ENCODE measurements at places on chromosomes 3 and 15.

DNA sequence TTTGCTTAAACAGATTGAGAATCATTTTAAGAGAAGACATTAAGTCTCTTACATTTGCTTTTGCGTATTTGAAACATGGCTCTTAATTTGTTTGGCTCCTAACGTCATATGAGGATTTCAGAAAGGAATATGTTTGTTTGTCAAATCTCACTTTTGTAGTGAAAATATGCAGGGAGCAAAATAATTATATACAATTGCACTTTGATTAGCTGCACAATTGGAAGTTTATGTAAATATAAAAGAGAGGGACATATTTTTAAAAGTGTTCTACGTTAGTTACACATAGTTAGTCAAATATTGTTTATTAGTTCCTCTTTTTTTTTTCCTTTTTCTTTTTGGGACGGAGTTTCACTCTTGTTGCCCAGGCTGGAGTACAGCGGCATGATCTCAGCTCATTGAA, 42.7 kb upstream of the GOLIM4 start:
- no peak for DNase-seq

DNA sequence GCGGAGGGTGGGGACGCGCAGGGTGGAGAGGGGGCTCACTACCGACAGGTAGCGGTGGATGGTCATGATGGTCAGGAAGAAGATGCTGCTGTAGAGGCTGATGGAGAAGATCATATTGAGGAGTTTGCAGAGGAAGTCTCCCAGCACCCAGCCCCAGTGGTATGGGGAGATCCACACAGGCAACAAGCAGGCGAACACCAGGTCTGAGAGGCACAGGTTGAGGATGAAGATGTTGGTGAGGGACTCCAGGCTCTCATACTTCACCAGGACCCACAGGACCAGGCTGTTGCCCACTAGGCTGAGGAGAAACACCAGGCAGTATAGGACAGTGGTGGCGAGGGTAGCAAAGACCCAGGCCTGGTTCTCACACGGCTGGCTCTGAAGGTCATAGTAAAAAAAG, 5.8 kb downstream of the XCR1 start:
- DNase-seq, result no peak

DNA sequence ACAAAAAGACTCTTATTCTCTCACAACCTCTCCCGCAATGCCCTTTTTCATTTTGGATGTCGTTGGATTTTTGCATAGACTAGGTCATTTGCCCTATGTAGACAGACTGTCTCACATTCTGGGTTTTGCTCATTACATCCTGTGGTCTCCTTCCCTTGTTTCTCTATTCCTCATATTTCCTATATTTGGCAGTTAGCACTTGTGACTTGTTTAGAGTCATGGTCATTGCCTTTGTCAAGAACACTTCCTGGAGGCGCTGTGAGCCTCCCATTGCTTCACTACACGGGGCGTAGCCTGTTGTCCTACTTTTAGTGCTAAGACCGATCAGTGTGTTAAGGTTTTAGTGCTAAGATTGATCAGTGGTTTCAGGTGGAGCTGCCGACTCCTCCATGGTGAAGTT, 16.1 kb upstream of the TATDN2 start:
- DNase-seq, result no peak

- DNase-seq, result no peak
These were observed 38.8 kb upstream of the LINGO1 start for GRCh38 chr15:77671362-77672056.

GRCh38 chr3:142808103-142808917, 80.6 kb downstream of the PCOLCE2 start:
- DNase-seq, result peak; percentile 74

DNA sequence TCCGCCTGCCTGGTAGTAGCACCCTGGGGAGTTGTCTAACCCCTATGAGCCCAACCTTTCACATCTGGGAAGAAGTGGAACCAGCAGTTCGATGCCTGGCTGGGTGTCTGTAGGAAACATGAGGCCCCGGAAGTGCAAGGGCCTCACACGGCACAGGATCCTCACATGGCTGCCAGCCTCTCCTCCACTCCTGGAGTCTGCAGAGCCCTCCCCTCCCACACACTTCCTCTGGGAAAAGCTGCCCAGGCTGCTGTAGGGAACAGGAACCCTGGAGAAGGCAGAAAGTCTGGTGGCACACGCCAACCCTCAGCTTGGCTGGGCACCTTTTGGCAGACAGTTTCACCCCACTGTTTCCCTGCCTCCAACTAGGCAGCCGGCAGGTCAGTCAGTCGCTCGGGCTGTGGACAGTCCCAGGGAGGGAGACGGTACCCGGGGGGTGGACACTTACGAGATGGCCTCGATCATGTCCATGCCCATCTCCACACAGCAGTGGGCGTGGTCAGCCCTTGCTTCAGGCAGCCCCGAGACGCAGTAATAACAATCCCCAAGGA, 118.4 kb downstream of the ADCY5 start:
- no peak for DNase-seq

- DNase-seq, result no peak
These were observed 28.4 kb downstream of the CCDC12 start for GRCh38 chr3:46947981-46948791.

DNA sequence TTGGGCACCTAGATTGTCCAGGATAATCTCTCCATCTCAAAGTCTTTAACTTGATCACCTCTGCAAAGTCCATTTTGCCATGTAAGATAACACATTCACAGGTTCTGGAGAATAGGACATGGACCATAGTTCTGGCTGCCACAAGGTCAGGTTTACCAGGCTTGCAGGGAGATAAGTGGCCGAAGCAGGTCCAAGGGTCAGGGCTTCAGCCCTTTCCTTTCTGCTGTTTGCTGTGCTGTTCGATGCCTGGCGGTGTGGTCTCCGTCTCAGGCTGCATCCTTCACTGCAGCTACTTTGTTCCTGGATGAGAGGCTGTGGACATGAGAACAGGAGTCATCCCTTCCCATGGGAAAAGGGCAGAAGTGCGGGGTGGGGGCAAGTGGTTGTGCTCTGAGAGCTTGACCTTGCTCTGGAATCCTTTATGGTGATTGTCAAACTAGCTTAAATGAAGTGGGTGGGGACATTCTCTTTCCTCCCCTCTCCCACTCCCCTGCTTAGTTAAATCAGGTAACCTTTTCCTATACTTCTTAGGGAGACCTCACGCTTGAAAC, 320.2 kb upstream of the C2CD4B start:
- DNase-seq, result no peak

GRCh38 chr3:37527361-37527760, 334.3 kb upstream of the CTDSPL start:
- no peak for DNase-seq

DNA sequence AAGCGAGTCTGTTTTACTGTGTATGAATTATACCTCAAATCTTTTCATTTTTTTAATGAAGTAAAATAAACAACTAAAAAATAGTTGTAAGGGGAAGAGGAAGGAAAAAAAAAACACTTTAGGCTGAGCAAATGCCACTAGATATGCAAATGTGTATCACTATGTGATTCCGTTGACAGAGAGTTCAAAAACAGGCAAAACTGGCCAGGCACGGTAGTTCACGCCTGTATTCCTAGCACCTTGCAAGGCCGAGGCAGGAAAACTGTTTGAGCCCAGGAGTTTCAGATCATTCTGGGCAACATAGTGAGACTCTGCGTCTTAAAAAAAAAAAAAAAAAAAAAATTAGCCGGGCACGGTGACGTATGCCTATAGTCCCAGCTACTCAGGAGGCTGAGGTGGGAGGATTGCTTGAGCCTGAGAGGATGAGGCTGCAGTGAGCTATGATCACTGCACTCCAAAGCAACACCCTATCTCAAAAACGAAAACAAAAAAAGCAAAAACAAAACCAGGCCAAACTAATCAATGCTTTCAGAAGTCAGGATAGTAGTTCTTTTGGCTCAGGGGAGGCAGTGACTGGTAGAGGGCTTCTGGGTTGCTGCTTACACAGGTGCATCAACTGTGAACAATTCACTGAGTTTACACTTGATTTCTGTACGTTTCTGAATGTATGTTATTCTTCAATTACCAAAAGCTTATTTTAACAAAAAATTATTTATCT, 7.4 kb downstream of the PRC1 start:
- no peak for DNase-seq

GRCh38 chr15:54567408-54568035, 589.3 kb downstream of the UNC13C start:
- DNase-seq, result no peak

DNA sequence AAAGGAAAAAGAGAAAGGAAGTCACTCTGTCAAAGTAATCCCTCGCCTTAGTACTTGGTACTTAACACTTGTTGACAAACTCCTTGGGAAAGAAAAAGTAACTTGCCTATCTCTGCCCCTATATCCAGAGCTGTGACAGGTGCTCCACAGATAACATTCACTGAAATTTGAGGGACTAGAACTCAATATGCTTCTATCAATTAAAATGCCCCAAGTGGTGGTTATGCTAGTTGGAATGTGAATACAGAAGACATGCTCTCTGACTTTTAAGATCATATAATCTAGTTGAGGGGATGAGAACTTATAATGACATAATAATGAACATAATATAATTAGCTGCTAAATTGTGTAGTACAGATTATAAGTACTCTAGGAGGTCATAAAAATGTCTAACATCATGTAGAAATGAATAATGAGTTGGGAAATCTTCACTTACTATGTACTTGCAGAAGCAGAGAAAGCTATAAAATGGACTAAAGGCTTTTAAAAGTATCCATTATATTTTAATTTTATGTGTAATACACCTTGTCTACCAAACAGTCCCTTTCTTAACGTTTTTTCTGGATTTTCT, 153.1 kb upstream of the CCDC54 start:
- DNase-seq, result no peak

DNA sequence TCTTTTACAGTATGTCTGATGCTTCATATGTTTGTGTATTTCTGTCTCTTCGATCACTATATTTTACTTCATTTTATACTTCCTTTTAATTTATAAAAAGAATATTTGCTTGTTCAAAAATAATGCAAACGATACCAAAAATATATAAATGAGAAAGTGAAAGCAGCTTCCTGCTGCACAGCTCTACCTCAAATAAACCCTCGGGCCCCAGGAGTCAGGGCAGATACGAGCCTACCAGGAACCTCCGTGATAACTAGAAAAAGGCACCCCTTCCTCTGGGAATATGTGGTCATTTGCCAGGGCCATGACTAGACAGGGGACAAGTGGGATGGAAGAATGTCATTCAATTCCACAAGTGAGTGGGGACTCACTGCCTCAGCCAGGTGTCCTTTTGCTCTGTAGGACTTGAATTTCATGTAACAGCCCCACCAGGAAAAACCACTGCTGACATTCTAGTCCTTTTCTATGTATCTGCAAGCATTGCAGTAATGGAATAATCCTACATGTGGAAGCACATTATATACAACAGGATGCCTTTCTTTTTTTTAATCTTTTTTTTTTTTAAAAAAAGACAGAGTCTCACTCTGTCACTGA, 133.3 kb downstream of the SUCLG2 start:
- no peak for DNase-seq

DNA sequence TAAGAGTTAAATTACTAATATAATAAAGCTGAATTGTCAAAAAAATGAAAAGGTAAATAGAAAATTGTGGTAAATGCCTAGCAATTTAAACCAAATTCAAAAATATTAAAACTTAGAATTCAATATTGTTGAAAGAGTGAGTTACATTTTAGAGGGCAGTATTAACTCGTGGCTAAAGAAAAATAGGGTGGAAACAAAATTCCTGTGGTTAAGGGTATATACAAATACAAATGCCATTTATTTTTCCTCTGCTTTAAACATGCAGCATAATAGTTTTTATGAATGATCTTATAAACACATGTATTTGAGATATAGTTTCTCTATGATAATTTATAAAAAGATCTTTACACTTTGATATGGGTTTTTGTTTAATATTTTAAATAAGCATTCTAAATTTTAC, 79.0 kb downstream of the NEDD4 start:
- no peak for DNase-seq

GRCh38 chr15:68114840-68115239, 60.7 kb downstream of the PIAS1 start:
- no peak for DNase-seq

DNA sequence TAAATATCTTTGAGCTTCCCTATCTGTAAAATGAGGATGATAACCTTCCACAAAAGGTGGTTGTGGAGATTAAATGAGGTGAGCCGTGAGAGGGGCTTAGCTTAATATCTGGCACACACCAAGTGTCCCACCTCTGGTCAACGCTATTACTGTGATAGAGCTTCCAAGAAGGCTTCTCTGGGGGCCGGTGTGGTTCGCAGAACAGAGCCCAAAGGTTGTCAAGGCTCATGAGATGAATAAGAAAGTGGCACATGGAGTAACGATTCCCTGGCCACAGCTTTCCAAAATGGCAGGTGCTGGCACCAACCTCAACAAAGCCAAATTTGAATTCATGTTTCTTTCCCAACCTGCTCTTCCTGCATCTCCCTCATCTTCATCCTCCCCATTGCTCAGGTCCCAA, 10.4 kb downstream of the KY start:
- DNase-seq, result no peak

DNA sequence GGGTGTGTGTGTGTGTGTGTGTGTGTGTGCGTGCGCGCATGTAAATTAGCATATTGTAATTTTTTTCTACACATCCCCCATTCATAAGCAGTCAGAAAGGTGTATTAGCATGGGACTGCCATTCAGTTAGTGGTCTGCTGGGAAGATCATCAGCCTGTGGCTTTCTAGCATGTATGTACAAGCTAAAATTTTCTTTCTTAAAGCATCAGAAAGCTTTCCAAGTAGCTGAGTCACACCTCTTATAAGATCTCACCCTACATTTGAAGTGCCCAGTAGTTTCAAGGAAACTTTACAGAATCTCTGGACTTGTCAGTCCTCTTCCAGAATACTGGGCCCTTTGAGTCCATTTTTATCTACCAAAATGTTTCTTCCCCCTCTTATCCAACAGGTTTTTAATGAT, 411.4 kb upstream of the TPRG1 start:
- DNase-seq, result peak; percentile 53

- no peak for DNase-seq
These were observed 29.2 kb upstream of the OR5K1 start for GRCh38 chr3:98433764-98434163.

DNA sequence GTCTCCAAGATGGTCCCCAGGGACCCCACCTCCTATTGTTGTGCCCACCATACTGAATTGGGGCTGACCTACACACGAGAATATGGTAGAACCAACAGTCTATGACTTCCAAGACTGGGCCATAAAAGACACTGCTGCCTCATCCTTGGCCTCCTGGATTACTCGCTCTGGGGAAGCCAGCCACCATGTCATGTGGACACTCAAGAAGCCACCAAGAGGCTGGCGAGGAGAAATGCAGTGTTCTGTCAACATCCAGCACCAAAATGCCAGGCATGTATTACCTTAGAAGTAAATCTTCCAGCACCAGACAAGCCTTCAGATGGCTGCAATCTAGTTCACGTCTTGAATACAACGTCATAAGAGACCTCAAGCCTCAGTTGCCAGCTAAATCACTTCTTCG, 17.1 kb upstream of the TPM1 start:
- DNase-seq, result no peak

DNA sequence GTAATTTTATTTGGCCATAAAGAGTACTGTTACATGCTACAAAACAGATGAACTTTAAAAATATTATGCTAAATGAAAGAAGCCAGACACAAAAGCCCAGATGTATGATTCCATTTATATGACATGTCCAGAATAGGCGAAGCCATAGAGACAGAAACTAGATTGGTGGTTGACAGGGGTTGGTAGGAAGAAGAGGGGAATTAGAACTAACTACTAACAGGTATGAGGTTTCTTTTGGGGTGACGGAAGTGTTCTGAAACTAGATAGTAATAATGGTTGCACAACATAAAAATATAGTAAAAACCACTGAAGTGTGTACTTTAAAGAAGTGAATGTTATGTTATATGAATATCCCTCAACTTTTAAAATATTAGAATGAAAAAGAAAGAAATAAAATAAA, 66.1 kb downstream of the GBE1 start:
- no peak for DNase-seq

All from RWPE1 (cell line).